ENCODE measurements at places on chromosomes 11 and 22. TPM values are rescaled to one million over a fixed set of nuclear protein-coding genes. Genes with fewer than 3 reads are reported as not detected.

DNA sequence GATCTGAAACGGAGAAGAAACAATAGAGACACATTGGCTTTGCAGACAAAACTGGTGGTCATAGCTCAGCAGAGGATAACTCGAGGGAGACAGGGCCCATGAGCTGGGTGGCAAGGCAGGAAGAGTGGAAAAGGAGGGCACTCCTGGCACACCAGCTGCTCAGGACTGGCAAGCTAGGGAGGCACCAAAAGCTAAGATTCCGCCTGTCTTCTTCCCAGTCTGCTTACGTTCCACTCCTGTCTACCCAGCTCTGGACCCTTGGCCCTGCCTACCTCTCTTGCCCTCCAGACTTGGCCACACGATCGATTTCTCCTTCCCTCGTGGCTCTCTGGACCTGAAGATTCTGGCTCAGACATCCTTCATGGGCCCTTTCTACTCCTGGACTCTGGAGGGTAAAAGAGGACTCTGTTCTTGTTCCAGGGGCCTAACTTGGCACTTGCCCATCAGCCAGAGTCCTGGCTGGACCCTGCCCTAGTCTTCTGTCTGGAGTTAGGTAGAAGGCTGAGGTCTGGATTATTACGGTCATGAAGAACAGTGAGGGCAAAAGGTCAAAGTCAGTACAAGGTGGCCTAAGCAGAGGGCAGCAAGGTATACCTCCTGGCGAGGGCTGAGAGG is 115.2 kb upstream of the PITPNB start:
- no peak for DNase-seq
- H3K27me3 ChIP-seq, result no peaks in the 10 kb centered on the region
- no peak overlapping the region for H3K27ac ChIP-seq
- no peaks in the 10 kb centered on the region for H3K4me1 ChIP-seq
- no peaks in the 10 kb centered on the region for H3K36me3 ChIP-seq
- H3K4me3 ChIP-seq, result no peak overlapping the region

DNA sequence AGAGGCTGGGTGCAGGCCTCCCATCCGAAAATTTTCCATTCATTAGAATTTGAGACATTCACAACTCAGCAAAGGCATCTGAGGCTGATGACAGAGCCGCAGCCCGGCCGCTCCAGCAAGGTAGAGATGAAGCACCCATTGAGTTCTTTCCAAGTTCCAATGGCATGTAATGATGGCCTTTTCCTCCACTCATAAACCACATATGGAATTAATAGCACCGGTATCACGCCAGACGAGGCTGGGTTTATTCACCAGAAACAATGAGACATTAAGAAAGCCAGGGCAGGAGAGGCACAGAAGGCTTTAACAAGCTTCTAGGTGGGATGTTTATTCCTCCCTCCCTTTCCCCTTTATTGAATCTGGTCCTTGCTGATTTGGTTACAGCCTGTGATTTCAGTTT is 534.4 kb downstream of the MN1 start:
- H3K27ac ChIP-seq, result no peak overlapping the region
- H3K36me3 ChIP-seq, result no peaks in the 10 kb centered on the region
- H3K4me1 ChIP-seq, result no peaks in the 10 kb centered on the region

CCDC86 gene
- 12.2 TPM for total RNA-seq

GRCh38 chr11:111586388-111586831 is 15.8 kb upstream of the SIK2 start:
- no peak overlapping the region for H3K4me3 ChIP-seq
- H3K27me3 ChIP-seq, result no peaks in the 10 kb centered on the region
- H3K36me3 ChIP-seq, result no peaks in the 10 kb centered on the region
- H3K4me1 ChIP-seq, result peaks cover 1% of the 10 kb centered on the region

DNA sequence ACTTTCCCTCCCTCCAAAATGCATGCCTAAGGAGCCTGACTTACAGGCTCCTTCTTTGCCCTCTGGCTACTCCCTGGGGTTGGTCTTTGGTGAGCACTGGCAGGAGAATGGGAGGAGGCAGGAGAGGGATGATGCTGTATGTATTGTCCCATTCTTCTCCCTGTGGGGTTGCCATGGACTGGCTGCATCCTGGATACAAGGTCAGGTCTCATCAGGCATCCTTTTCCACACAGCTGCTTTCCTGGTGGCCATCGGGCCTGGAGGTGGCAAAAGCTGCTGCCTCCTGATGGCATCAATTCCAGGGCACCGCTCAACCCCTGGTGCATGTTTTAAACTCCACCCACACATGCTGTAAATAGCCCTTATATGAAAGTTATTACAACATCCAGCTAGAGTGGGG is 257.2 kb downstream of the ETS1 start:
- peaks cover 57% of the 10 kb centered on the region for H3K4me1 ChIP-seq
- H3K36me3 ChIP-seq, result no peaks in the 10 kb centered on the region
- DNase-seq, result no peak

- no peaks in the 10 kb centered on the region for H3K4me1 ChIP-seq
- H3K4me3 ChIP-seq, result no peak overlapping the region
- peaks cover 20% of the 10 kb centered on the region for H3K27me3 ChIP-seq
- no peak overlapping the region for H3K27ac ChIP-seq
Observed at GRCh38 chr11:94525546-94526324, 13.5 kb downstream of the C11orf97 start.

DNA sequence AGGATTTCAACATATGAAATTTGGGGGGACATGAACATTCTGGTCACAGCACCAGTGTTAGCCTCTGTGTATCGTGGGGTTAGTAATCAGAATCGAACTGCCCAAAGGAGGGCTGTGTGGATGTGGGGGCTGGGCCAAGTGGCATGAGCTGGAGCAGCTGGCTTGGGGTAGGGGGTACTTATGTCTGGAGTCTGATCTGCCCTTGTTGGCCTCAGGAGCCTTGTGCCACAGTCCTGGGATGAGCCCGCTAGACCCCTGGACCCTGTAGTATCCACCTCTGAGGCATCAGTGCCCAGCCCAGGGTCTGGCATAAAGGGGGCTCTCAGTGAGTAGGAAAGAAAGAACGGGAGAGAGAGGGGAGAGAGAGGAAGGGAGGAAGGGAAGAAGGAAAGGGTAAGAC is 67.3 kb downstream of the LRRC32 start:
- no peaks in the 10 kb centered on the region for H3K36me3 ChIP-seq
- peaks cover 4% of the 10 kb centered on the region for H3K4me1 ChIP-seq
- H3K4me3 ChIP-seq, result no peak overlapping the region
- no peaks in the 10 kb centered on the region for H3K27me3 ChIP-seq
- no peak overlapping the region for H3K27ac ChIP-seq

OR8D4 gene
- total RNA-seq, result not detected

DNA sequence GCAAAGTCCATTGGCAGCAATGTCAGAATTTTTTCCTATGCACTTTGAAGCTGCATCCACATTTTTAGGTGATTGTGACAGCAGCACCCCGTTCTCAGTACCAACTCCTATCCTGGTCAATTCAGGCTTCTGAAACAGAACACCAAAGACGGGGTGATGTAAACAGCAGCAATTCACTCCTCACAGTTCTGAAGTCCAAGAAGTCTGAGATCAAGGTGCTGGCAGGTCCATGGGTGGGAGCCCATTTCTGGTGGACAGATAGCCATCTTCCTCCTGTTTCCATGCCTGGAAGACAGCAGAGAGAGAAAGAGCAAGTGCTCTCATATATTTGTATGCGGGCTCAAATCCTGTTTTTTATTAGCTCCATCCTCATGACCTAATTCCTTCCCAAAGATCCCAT is 471.2 kb downstream of the BRD1 start:
- H3K36me3 ChIP-seq, result no peaks in the 10 kb centered on the region
- H3K27ac ChIP-seq, result no peak overlapping the region
- H3K4me1 ChIP-seq, result no peaks in the 10 kb centered on the region

DNA sequence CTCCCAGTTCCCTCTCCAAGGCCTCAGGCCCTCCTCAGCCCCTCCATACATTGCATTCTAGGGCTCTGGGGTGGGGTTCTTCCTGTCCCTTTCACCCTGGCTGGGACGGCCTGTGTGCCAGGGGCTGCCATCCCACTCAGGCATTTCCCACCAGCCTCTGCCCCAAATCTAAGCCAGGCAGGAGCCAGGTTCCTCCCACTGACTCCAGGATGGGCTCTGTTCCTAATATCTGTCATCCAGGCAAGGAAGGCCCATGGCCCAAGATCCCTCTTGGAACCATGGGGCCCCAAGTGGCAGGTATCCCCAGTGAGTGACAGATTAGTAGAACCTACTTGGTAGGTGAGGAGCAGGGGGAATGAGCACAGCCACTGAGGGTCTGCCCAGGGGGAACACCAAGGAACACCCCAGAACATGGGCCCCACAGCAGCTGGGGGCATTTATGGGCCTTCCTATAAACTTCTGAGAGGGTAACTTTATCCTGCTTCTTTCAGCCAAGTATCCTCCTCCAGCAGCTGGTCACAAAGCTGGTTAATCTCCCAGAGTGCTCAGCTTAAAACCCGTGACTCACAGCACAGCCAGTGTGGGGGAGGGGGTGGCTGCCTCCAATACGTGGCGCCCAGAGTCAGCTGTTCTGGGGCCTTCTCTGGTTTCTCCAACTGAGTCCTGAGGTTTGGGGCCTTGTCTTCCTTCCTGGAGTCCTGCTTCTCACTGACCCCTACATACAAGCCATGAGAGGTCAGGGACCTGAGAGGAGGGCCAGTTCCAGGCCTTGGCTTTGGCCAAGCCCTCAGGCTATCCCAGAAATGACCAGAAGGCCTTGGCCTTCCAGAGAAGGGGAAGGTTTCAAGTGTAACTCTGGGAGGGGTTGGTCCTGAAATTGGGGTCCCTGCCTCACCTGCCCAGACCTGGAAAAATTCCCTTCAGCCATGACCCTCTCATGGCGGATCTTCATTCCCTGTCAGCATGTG is 19.9 kb upstream of the MYOD1 start:
- H3K27me3 ChIP-seq, result peaks cover 8% of the 10 kb centered on the region
- no peaks in the 10 kb centered on the region for H3K4me1 ChIP-seq
- no peak for DNase-seq
- no peak overlapping the region for H3K4me3 ChIP-seq

GRCh38 chr11:71962428-71963038 is 33.7 kb downstream of the RNF121 start:
- no peaks in the 10 kb centered on the region for H3K27me3 ChIP-seq
- H3K27ac ChIP-seq, result no peak overlapping the region
- no peaks in the 10 kb centered on the region for H3K4me1 ChIP-seq
- H3K4me3 ChIP-seq, result no peak overlapping the region
- H3K36me3 ChIP-seq, result peaks cover 30% of the 10 kb centered on the region

C22orf42 gene
- not detected for total RNA-seq

PGA5 gene
- total RNA-seq, result not detected

GRCh38 chr22:43144949-43145348 is 1.8 kb upstream of the MCAT start:
- no peak for DNase-seq
- H3K4me3 ChIP-seq, result no peak overlapping the region
- H3K27ac ChIP-seq, result no peak overlapping the region
- no peaks in the 10 kb centered on the region for H3K27me3 ChIP-seq
- peaks cover 5% of the 10 kb centered on the region for H3K36me3 ChIP-seq

DNA sequence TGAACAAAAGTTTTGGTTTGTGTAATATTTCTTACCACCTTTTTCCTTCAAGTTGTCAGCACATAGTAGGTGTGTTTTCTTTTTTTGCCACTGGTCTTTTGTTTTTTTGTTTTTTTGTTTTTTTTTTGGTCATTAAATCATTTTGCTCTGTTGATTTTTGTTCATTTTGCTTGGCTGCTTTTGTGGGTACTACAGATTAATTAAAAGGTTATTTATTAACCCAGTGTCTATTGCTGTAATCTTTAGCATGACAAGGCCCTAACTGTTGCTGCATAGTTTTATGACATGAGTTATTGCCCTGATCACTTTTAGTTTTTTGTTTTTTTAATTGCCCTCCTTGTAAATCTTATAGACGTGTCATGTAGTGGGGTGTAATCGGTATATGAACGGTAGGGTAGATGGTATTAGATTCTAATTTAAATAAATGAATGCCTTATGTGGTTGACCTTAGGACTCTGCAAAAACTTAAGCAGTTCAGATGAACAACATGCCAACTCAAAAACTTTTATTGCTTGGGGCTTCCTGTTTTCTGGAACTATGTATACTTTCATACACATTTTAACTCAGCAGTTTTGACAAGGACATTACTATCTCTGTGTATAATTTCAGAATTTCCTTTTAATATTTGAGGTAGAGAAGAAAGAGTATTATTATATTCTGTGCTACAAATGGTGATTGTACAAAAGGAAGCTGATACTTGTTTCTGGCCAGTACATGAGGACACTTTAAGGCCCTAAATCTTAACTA is 7.9 kb downstream of the EWSR1 start:
- DNase-seq, result no peak
- no peak overlapping the region for H3K4me3 ChIP-seq
- peaks cover 89% of the 10 kb centered on the region for H3K36me3 ChIP-seq
- H3K27me3 ChIP-seq, result no peaks in the 10 kb centered on the region
- peaks cover 37% of the 10 kb centered on the region for H3K4me1 ChIP-seq
- no peak overlapping the region for H3K27ac ChIP-seq

RFPL1 gene
- not detected for total RNA-seq

GRCh38 chr11:86625981-86626380 is 46.4 kb downstream of the ME3 start:
- no peaks in the 10 kb centered on the region for H3K4me1 ChIP-seq
- DNase-seq, result no peak
- no peak overlapping the region for H3K27ac ChIP-seq
- no peaks in the 10 kb centered on the region for H3K36me3 ChIP-seq

HOATZ gene
- not detected for total RNA-seq

DNA sequence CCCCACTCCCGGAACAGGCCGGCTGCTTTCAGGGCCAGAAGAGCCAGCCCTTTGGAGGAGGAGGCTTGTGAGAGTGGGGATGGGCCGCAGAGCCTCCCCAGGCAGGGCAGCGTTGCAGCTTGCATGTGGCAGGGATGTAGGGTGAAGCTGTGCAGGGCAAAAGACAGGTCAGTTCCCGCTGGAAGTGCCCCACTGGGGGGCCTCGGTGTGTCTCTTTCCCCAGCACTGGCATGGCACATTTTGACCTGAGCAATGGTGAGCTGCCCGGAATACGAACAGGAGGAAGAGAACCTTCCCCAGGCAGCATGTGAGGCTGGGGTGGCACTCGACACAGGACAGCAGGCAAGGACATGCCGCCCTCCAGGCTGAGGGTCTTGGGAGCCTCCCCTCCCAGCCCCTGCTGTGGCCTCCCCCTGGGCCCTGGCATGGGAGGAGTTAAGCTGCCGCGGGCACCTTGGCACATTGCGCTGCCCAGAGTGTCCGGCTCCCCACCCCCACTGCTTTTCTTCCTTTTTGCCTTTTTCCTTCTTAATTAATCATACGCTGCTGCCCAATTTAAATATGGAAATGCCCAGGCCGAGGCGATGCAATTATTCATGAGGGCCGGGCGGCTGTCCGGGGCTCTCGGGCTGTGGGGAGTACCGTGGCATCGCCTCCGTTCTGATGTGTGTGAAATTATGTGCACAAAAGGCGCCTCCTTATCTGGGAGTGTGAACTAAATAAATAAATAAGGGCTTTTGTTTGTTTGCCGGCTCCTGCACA is 76.0 kb upstream of the WNT7B start:
- H3K4me3 ChIP-seq, result peak overlapping the region; percentile 57
- peaks cover 52% of the 10 kb centered on the region for H3K4me1 ChIP-seq
- H3K27me3 ChIP-seq, result no peaks in the 10 kb centered on the region
- DNase-seq, result no peak
- peak overlapping the region; percentile 87 for H3K27ac ChIP-seq
- no peaks in the 10 kb centered on the region for H3K36me3 ChIP-seq

- no peak overlapping the region for H3K27ac ChIP-seq
- no peaks in the 10 kb centered on the region for H3K27me3 ChIP-seq
- no peak overlapping the region for H3K4me3 ChIP-seq
- DNase-seq, result no peak
- H3K36me3 ChIP-seq, result no peaks in the 10 kb centered on the region
- no peaks in the 10 kb centered on the region for H3K4me1 ChIP-seq
Observed at GRCh38 chr11:26245046-26245445, 86.9 kb upstream of the ANO3 start.

GRCh38 chr11:8717876-8718753 is 35.5 kb downstream of the RPL27A start:
- DNase-seq, result no peak
- H3K27me3 ChIP-seq, result no peaks in the 10 kb centered on the region
- no peak overlapping the region for H3K4me3 ChIP-seq
- H3K4me1 ChIP-seq, result no peaks in the 10 kb centered on the region

- no peak for DNase-seq
- no peaks in the 10 kb centered on the region for H3K36me3 ChIP-seq
- H3K27me3 ChIP-seq, result no peaks in the 10 kb centered on the region
- H3K4me3 ChIP-seq, result no peak overlapping the region
Observed at GRCh38 chr11:42249956-42250355, 790.5 kb upstream of the LRRC4C start.

All from CD4-positive, CD25-positive, alpha-beta regulatory T cell (primary cell).